ENCODE measurements at places on chromosomes 11 and 22.

- no peak for DNase-seq
Observed at GRCh38 chr11:72245263-72245816, 1.4 kb upstream of the PHOX2A start.

- DNase-seq: no peak
Observed at GRCh38 chr11:133656082-133656635, 123.9 kb upstream of the OPCML start.

DNA sequence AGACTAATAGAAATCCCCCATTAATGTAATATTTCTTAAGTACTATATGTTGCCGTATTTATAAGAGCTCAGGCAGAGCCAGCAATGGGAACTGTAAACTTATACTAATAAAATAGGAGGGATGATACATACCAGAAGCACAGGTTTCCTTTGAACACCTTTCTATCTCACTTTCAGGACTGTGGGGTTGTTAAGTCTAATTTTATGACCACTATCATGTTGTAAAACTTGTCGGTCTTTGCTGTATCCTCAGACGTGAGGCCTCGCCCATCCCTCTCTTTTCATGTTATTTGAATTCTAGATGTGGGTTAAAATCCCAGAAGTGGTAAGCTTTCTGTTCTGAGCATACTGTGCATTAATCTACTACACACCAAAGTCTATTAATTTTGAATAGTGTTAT, 1083.5 kb upstream of the TENM4 start:
- DNase-seq: no peak

DNA sequence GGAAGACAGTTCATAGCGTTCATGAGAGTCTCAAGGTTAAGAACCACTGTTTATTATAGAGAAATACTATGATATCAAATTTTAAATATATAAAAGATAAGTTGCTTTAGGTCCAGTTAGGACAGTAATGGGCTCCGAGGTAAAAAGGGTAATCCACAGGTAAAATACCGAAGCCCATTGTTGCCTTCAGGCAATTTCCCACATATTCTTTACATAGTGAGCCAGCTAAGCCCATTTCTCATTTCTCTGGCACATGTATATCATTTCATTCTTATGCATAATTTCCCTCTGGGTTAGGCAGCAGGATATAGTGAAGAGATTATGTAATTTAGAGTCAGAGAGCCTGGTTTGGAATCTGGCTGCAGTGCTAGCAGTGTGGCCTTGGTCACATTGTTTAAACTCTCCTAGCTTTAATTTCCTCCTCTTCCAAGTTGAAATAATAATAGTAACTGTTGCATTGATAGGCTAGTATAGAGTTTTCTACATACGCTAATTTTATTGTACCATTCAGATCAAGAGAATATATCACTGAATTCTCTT, 7.6 kb upstream of the POU2AF1 start:
- no peak for DNase-seq

GRCh38 chr11:45258982-45259530, 27.1 kb downstream of the SYT13 start:
- DNase-seq: no peak

GRCh38 chr22:30704978-30705377, 10.3 kb downstream of the OSBP2 start:
- DNase-seq: no peak

DNA sequence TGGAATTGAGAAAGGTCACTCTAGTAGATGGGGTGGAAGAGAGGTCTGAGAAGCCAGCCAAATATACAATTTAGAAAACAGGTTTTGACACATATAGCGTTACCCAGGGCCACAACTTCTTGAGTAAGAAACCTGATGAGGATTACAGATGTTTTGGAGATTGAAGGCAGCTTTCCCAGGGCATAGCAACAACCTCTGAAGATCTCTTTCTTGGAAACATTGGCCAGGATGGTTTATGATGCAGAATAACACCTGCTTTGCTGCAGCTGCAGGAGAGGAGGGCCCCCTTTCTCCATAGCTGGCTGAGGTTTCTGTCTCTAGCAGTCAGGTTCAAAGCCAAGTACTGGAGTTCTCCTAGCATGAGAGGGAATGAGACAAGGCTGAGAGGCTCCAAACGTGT, 75.1 kb upstream of the NUP50 start:
- DNase-seq: no peak

DNA sequence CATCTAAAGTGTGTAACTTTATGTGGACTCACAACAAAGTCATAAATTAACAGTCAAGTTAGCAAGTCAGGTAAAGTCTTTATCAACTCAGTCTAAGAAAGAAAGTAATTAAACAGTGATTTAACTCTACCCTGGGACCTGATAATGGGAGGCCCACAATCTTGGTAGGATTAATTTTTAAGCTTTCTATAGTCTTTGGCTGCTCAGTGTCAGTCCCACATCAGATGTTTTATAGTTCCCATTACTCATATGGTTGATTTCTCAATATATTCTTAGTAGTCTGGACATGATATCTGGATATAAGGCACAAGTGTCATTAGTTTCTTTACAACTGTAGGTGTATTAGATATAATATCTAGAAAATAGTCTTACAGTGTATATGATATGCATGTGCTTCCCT, 38.5 kb upstream of the SCN3B start:
- DNase-seq: no peak

- DNase-seq: no peak
Observed at GRCh38 chr11:70566768-70567530, 168.6 kb downstream of the CTTN start.

- peak; percentile 93 for DNase-seq
Observed at GRCh38 chr11:112320668-112321067, 60.0 kb upstream of the PLET1 start.

DNA sequence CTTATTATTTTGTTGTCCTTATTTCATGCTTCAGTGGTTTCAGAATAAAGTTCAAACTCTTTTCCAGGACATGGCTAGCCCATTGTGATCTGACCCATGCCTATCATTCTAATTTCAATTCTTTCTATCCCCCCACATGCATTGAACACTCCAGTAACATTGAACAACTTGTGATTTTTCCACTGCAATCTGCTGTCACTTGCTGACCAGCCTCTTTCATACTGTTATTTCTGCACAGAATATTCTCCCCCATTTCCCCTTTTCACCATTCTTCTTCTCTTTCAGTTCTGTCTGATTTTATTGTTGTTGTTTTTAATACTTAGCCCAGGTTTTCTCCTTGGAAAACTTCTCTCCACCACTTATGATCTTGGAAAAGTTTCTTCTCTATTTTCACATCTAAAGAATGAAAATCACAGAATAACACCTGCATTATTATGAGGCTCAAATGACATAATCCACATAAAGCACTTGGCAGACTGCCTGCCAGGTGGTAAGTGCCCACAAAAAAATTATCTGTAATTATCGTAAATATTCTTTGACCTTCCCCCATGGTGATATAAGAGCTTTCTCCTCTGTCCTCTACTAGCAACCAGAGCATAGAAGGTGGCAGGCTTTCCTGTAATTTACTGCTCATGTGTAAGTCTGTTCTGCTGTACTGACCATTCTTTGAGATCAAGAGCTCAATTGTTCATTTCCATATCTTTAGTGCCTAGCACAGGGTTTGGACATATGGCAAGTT, 51.9 kb upstream of the EED start:
- no peak for DNase-seq

Measured in cardiac fibroblast (primary cell).